ENCODE measurements at places on chromosomes 12 and 14.

DNA sequence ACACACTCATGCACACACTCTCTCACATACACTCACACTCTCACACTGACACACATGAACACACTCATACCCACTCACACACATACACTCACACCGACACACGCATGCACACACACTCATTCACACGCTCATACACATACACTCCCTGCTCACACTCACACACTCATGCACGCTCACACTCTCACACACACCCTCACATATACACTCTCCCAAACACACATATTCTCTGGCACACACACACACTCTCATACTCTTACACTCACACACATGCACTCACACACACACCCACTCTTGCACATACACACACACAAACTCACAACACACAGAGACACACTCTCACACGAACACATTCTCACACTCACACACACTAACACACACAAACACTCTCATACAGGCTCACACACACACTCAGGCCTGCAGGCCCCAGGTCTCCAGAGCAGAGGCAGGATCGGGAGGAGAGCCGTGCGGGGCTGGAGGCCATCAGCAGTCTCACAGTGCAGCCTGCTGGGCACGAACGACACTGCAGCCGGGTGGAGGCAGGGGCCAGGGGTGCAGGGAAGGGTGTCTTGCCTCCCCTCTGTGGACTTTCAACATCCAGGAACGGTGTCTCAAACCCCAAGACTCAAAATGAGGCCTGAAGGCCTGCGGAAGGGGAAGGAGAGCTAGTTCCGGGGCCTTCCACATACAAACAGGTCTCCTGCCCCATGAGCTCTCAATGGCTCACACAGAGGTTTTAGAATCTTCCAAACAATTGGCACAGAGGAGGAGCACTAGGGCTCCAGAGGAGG is 148.7 kb downstream of the ANO2 start:
- no peak for DNase-seq

GRCh38 chr14:36521598-36522345 is 1.7 kb upstream of the NKX2-1 start:
- DNase-seq, result no peak

DNA sequence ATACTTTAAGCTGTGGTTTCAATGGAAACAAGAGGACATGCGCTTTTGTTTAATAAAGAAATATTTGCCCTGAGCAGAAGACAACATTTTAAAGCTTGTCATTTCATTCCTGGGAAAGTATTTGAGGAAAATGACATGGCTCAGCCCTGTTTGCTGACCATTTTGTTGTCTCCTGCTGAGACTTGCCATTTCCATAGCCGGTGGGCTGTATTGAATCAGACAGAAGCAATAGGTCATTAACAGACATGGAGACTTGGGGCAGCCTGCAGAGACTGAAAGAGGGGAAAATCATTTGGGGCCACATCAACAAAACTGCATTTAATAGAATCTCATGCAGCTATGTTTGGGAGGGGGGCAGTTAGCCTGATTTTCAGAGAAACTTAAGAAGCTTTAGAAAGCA is 443.0 kb downstream of the NPAS3 start:
- DNase-seq, result no peak

GRCh38 chr12:19434538-19434937 is 4.8 kb upstream of the AEBP2 start:
- no peak for DNase-seq

GRCh38 chr12:6821591-6822425 is at the start of gene GPR162:
Gene GPR162 (plus strand): TSS chr12:6821821. CDS start chr12:6823899, 2,078 bp downstream.
- DNase-seq, result no peak

DNA sequence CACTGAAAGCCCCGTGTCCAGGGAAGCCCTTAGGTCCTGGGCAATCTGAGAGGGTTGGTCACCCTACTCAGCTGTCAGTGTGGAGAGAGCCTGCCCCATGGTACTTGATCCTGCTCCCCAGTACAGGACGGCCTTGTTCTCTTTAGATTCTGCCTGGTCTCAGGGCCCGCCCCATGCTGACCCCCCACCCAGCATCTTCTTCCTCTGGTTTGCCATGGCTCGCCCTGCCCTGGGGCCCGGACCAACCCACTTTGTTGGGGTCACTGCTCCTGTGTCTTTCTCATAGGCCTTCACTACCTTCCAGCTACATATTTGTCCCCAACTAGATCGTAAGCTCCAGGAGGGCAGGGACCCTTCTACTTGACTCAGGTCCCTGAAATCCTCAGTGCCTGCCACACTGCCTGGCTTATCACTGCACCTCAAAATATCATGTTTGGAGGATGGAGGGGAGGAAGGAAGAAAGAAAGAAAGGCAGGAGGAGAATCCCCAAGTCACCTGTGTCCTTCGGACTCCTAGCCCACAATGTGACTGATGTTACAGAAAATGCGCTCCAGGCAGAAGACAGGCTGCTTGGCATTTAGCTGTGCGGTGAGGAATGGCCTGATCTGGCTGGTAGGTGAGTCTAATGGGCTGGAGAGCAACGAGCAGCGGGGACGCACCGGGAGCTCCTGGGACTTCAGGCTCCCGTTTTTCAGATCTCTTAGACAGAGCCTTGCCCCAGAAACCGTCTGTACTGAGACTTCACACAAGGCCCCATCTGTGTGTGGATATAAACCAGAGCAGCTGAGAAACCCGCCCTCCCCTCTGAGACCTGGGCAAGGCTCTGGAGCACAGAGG is 66.1 kb downstream of the C14orf132 start:
- DNase-seq, result no peak

DNA sequence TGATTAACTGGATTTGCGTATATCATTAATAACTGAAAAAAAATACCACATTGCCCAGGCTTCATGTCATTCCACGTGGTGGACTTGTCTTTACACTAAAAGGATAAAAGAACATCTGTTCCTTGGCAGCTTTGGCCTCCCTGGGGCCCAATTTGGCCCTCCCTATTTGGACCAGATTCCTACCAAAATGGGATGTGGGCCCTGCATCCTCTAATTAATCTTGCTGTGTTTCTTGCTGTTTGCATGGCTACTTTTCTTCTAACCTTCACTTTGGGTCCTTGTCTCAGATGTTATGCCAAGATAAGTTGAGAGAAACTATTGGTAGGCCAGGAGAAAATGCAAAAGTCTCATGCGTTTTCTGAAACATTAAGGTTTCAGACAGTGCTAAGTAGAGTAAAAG is 57.5 kb downstream of the PTHLH start:
- no peak for DNase-seq

- DNase-seq, result peak; percentile 1
Measured at GRCh38 chr14:64266239-64266638, 27.9 kb downstream of the ESR2 start.

DNA sequence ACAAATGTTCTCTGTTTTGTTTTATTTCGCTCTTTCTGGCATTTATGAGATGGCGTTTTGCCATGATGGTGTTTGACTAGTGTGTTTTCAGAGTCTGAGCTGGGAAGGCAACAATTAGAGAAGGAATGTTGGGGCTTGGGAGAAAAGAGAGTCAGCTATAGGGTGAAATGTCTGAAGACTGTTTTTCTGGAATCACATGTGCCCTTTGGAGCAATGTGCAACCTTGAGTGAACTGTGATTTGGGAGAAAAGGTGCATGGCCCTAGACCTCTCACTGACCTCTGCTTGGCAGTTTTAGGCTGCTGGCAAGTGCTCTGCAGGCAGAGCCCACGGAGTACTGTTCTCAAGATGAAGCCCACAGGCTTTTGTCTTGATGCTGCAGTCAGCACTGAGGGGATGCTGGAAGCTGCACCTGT is 379.9 kb upstream of the PDE3A start:
- DNase-seq, result no peak

DNA sequence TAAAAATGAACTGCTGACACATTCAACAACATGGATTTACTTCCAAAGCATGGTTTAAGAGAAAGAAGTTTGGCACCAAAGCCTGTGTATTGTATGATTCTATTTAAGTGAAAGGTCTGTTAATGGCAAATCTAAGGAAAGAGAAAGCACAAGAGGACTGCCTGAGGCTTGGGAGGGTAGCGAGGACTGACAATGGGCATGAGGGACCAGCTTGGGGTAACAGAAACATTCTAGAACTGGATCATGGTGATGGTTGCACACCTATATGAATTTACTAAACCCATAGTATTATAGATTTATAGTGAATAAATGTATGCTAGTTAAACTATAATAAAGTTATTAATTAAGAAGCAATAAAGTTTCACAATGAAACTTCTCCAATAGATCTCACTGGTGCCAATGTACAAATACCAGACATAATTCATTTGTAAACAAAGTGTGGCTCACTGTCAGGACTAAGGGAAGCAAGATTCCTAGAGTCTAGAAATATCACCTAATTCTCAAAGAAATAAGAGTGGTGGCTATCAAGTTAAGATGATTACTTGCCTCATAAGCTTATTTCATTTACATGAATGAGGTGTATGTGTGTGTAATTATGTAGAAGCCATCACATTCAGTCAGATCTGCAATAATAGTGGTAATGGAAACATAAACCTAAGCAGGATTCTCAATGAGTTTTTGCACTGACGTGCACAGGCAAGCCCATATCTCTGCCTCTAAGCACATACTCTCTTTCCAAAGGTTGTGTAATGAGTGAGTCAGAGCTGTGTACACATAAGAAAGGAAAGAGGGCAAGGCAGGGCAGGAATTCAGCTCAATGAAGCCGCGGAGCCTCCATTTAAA is 353.4 kb downstream of the KCNH5 start:
- DNase-seq, result no peak

DNA sequence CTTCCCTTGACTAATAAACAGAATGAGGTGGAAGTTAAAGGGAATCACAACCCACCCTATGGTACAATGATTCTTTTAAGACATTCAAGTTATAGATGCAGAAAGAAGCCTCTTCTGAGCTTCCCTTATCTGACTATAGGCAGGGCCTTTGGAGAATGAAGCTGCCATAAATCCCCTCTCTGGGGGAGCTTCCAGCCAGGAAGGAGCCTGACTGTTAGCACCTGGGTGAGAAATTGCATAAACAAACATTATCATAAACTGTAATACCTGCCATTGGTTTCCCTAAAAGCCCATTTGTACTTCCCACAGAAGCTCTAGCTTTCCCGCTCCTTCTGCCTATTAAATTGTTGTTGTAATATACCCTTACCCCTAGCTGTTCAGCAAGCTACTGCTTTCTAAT is 81.3 kb upstream of the RESF1 start:
- no peak for DNase-seq

DNA sequence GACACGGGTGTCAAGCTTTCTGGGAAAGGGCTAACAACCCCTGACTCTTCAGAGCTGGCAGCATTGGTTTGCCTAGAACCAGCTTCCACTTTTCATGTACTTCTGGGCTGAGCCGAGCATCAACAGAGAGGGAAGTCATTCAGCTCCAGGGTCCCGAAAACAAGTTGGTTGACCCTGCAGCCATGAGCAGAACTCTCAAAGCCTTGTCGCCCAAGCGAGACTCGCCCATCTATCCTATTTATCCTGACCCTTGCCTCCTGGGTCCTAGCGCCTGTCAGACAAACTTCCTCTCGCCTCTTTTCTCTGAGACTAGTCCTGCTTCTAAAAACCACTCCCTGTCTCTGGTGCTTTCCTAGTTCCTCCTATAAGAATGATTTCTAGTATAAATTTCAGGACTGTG is 47.9 kb downstream of the ASCL4 start:
- no peak for DNase-seq

GRCh38 chr14:70896981-70897380 is 10.3 kb upstream of the PCNX1 start:
- DNase-seq, result no peak

- DNase-seq, result no peak
Measured at GRCh38 chr14:104317492-104317805, 179.1 kb downstream of the KIF26A start.

GRCh38 chr14:32343926-32344430 is 14.9 kb downstream of the AKAP6 start:
- no peak for DNase-seq

GRCh38 chr14:90703841-90704737 is 112.1 kb downstream of the TTC7B start:
- no peak for DNase-seq

DNA sequence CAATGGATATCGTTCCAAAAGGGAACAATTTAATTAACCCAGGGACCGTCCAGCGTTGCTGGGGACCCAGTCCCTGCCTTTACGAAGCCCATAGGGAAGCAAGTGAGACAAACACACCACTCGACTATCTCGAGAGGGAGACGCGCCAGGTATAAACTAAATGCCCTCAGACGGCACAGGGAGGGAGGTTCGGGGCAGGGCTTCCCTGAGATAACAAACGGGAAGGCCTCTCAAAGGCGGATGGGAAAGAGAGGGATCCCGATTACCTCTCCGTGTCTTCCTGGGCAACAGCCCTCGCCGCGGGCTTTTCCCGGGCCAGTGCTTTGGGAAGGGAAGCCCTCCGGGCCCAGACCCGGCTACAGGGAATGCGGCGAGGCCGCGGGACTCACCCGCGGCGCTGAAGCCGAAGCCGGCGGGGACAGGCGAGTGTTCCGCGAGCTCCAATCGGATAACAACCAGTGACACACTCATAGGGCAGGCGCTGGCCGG is 390 bp downstream of the BRAP start:
- no peak for DNase-seq

DNA sequence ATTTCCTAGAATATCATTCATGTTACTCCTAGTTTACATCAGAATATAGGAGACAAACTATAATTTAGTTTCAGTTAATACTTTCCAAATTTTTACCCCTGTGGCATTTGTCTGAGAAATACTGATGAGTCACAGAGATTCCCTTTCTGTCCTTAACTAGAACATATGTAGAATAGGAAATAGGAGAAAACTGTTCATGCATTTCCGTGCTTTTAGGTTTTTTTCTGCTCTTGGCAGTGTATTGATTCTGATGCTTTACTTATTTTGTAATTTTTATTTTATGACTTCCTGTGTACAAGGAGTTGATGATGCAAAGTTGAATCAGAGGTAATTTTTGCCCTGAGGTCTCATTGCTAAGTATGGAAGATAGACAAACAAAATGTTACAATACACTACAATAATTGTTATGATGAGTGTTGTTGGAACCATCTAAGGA is 23.0 kb downstream of the MNAT1 start:
- DNase-seq, result no peak

DNA sequence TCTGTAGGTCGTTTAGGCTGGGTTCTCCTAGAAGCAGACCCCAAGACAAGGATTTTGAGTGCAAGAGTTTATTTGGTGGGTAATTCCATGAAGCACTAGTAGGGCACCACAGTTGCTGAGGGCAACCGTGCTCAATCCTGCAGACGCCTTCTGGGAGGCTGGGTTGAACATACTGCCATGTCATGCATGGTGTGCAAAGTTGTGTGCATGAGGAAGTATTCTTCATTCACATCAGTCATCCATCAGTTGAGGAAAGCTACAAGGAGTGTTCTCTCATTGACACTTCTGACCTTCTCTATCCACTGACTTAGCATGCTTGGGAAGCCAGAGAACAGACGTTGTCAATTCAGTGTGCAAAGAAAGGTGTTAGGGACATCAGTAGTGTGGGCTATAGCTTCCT is 179.2 kb downstream of the PTPN11 start:
- DNase-seq, result no peak

GRCh38 chr12:104410786-104411185 is 46.0 kb upstream of the CHST11 start:
- no peak for DNase-seq

GRCh38 chr12:52600071-52600470 is 1.2 kb downstream of the KRT72 start:
- DNase-seq, result no peak
